Suppressor macrophage (primary cell): ENCODE measurements at places on chromosomes 6 and 20.

DNA sequence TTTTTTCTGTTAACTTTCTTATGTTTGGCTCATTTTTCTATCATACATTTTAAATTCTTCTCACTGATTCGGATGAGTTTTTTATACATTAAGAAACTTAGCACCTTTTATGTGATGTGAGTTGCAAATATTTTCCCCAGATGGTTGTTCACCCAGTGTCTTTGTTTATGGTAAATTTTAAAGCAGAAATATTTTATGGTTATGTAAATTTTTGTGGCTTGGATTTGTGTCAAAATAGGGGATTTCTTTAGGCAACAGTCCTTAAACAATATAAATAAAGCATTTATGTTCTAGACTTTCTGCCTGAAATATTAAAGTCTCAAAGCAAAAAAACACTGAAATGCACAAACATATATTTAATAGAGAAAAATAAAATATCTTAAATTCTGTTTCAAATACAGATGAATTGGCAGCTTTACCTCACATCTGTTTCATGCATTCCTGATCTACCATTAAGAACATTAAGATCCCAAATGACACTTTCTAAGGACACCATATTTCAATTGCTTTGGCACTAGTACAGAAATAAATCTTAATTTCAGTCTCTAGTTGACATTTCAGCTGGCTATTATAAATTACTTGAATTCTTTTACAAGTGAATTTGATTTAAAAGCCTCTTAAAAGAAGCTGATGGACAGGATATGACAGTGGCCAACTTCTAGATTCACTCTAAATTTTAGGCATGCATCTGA, 646.6 kb downstream of the HACE1 start:
- DNase-seq, result no peak

- DNase-seq, result no peak
These were observed 125.9 kb downstream of the KIF6 start for GRCh38 chr6:39599341-39599740.

DNA sequence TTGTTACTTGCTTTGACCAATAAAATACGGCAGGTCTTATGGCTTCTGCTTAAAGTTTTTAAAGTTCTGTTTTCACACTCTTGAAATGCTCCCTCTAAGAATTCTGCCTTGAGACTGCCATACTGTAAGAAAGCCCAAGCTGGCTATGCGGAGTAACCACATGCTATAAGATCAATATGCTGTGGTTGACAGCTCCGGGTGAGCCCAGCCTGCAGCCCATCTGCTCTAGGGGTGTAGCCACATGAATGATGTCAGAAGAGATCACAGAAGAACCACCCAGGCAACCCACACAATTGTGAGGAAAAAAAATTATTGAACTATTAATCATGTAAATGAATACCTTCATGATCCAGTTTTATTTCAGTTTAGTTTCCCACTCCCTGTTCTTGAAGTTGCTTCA, 26.1 kb upstream of the SH3BGRL2 start:
- DNase-seq, result no peak

- DNase-seq, result no peak
These were observed 86.6 kb upstream of the RPS6KA2 start for GRCh38 chr6:166713434-166714186.

DNA sequence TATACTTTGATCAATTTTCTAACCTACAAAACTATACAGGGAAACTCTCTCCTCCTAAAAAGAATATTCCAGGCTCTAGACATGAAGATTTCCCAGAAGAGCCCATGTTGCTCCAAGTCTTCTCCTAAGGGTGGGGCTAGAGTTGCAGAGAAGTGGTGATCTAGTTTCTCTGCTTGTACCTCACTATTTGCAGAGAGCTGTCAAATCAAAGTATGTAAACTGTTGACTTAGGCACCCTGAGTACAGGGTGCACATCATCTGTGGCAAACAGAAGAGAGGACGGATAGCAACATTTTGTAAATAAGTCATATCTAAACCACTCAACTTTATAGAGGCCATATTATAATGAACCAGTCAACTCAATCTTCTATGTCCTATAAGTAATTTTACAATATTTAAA, 250.1 kb downstream of the KHDRBS2 start:
- DNase-seq, result no peak

GRCh38 chr20:63700199-63701050, 4.0 kb downstream of the TNFRSF6B start:
- DNase-seq, result no peak

- DNase-seq, result no peak
These were observed 464.1 kb downstream of the UTRN start for GRCh38 chr6:144749263-144749662.

- no peak for DNase-seq
These were observed 300.3 kb downstream of the SMOC2 start for GRCh38 chr6:168741305-168741704.

DNA sequence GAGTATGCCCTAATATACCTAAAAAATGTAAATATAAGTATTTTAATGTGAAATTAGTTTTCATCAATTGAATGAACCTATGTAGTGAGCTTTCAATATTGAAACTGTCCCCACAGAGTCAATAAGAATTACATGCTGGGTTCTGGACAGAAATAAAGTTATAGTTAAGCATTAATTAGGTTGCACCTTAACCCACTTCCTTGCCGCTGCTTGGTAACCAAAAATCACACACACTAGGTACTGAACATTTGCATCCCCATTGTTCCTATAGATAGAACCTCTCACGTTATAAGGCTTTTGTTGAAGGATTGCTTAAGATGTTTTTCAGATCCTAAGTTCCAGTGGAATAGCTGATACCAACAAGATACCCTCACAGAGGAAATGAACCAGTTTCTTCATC, 237.1 kb upstream of the OPRM1 start:
- no peak for DNase-seq

GRCh38 chr6:83696674-83697073, 12.2 kb downstream of the SNAP91 start:
- no peak for DNase-seq

DNA sequence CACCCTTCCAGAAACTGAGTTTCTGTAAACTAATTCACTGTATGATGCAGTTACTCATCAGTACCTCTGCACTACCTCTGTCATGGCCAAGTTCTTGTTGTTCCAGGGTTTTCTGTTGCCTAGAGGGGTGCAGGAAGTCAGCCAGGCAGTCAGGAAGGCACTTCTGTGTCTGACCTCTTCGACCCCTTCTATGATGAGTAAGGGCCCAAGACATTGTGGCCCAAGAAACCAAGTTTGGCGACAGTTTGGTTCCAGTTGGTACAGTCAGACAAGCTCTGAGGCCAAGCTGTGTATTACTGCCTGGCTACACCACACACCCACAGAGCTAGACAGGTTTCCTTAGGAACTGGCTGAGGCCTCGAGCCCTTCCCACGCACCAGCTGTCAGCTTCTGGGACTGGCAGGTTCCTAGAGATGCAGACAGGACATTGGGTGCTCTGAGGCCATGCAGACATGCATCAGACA, 41.2 kb downstream of the TRAF3IP2 start:
- DNase-seq, result peak; percentile 53

DNA sequence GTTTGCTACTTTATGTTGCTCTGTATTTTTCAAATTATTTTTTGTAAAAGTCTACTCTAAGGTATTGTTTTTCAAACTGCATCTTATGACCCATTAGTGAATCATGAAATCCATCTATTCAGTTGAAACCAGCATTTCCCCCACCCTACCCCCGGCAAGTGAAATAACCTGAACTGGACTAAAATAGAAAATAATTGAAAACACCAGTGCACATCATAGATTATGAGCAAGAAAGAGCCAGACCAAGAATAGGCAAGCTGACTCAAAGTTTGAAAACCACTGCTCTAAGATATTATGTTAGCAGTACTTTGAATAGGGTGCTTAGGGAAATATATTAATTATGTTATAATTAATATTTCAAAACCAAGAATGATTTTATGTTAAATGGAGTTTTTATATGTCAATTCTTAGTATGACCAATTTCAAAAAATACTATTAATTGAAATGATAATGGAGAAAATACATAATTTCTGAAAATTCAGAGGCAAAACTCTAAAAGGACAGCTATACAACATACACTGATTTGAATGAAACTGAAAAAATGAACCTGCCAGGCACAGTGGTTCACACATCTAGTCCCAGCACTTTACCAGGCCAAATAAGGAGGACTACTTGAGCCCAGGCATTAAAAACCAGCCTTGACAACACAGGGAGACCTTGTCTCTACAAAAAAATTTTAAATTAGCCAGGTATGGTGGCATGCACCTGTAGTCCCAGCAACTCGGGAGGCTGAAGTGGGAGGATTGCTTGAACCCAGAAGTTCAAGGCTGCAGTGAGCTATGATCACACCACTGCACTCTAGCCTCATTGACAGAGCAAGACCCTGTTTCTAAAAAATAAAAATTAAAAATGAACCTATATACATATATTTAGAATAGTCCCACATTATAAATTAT, 112.0 kb downstream of the CDK19 start:
- DNase-seq, result no peak

DNA sequence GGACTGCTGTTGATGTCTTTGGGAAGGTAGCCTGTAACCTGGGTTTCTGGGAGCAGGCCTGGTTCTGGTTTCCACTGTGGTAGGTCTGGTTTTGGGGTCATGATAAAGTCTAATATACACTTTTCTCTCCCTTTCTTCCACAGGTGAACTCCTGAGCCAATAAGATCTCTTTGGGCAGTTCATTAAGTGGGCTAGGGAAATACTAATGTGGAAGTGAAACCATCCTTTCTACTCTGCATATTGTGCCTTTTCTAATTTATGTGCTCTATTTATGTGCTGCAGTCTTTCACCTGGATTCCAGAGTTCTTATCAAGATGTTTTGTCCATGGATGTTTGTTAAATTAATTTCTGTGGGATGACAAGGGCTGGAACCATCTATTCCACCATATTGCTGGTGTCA, 165.7 kb upstream of the PTPRK start:
- DNase-seq, result no peak

DNA sequence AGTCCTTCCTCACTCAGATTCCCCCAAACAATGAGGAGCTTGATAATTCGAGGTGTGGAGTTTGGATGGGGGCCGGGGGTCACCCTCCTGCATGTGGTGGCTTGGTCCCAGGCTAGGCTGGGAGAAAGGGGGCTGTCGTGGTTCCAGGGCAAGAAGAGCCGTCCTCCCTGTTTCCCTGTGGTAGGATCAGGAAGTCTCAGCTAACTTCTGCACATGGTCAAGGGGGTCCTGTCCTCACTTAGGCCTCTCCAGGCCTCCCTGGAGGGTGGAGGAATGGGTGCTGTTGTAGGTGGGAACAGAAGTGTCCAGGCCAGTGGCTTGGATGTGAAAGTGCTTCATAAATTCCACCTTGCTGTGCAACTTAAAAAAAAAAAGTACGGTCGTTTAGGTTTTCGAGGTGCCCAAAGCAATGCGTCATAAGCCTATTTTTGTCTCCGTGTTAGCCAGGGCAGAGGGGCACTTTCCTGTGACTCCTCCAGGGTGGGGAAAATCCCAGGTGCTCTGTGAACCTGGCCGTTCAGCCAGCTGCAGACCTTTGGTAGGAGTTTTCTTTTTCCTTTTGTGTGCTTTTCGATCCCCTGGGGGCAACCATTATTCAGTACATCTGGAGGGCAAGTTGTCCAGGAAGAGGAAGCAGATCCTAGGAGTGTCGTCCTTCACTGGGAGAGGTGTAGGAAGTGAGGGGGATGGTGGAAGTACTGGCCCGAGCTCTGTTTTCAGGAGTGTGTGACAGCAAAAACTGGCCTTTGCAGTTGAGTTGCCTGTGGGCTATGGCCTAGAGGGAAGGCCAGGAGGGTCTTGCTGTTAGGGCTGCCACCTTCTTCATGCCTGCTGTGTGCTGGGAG, 9.6 kb downstream of the IGF2R start:
- peak; percentile 45 for DNase-seq

GRCh38 chr6:40417031-40417430, 170.1 kb downstream of the LRFN2 start:
- no peak for DNase-seq
